T-helper 1 cell (primary cell): ENCODE measurements at places on chromosomes 7 and 10.

GRCh38 chr7:69162931-69163670, 435.2 kb upstream of the AUTS2 start:
- no peak for DNase-seq

- DNase-seq, result no peak
These were observed 11.8 kb downstream of the NT5C3A start for GRCh38 chr7:33050535-33051318.

GRCh38 chr7:119086026-119086425, 861.5 kb downstream of the ANKRD7 start:
- no peak for DNase-seq

- no peak for DNase-seq
These were observed 111.5 kb downstream of the PLXNA4 start for GRCh38 chr7:132464740-132465139.
